ENCODE measurements at places on chromosomes 13 and 19.

- no peak for DNase-seq
Measured at GRCh38 chr13:42650506-42650905, 76.6 kb downstream of the TNFSF11 start.

DNA sequence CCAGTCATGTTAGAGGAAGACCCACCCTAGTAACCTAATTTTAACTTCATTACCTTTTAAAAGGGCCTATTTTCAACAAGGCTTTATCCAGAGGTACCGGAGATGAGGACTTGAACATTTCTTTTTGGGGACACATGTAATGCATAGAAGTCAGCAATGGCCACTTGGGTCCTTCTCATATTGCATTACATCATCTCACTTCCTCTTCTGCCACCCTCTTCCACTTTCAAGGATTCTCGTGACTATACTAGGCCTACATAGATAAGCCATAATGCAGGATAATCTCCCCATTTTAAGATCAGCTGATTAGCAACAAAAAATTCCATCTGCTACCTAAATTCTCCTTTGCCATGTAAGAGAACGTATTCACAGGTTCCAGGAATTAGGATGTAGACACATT, 557.2 kb downstream of the KCTD12 start:
- DNase-seq, result no peak

GRCh38 chr13:44137466-44137865, 236.2 kb upstream of the SERP2 start:
- DNase-seq, result no peak

DNA sequence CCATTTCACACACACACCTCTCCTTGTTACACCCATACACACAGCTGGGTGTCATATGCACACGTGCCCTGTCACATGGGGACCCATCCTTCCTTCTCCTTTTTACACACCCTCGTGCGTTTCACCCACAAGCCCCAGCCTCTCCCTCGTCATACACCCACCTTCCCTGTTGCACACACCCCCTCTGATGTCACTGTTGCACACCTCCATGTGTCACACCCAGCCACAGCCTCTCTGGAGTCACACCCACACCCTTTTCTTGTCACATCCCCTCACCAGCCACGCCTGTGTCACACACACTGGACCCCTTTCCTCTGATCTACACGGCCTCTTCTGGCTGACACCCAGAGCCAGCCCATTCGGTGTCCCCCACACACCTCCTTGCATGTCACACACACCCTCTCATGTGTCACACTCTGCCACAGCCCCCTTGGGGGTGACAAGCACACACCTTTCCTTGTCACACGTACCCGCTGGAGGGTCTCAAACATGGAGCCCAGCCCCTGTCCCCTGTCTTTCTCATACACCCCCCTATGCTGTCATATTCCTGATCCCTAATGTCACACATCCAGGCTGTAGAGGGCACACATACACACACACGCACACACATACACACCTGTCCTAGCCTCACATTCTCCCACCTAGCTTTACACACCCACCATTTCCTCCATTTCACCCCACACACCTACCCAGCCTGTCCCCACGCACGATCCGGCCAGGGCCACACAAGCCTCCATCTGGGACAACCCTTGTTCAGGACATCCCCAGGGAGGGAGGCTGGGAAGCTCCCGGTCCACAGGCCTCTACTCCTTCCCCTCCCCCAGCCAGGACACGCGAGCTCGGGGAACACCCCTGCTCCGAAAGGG, 1.4 kb downstream of the NOVA2 start:
- DNase-seq, result peak; percentile 23

GRCh38 chr13:110430391-110431336, 123.6 kb downstream of the COL4A2 start:
- no peak for DNase-seq

- no peak for DNase-seq
Measured at GRCh38 chr13:20272588-20273171, 40.6 kb upstream of the GJB6 start.

- DNase-seq, result no peak
Measured at GRCh38 chr13:98994896-98995295, 17.0 kb upstream of the DOCK9 start.

- no peak for DNase-seq
Measured at GRCh38 chr13:86584301-86584700, 785.1 kb upstream of the SLITRK6 start.

- no peak for DNase-seq
Measured at GRCh38 chr13:46638262-46638661, 85.3 kb downstream of the LRCH1 start.

DNA sequence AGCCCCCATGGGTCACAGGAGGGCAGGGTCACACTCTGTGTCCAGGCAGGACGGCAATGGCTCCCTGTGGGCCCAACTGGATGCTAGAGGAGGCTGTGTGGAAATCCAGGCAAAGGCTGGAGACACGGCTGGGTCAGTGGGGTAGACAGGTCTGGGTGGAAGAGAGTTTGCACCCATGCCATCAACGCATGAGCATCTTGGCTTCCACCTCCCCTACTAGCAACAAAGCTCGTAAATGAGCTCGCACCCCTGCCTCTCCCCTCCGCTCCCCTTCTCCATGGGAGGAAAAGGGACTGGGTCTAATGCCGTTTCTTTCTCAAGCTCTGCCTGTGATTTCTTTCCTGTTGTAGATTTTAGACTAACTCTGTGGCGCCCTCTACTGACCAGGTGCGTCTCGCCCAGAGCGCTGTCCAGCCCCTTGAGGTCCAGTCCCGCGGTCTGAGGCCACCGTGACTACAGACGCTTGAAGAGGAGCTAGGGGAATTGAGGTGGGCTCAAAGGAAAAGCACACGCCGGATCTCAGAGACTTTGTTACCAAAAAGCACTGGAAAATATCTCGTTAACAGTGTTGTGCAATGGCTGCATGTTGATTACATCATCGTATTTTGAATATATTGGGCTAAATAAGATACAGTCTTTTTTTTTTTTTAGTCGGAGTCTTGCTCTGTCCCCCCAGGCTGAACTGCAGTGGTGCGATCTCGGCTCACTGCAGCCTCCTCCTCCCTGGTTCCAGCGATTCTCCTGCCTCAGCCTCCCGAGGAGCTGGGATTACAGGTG, 50.7 kb upstream of the USP29 start:
- no peak for DNase-seq

DNA sequence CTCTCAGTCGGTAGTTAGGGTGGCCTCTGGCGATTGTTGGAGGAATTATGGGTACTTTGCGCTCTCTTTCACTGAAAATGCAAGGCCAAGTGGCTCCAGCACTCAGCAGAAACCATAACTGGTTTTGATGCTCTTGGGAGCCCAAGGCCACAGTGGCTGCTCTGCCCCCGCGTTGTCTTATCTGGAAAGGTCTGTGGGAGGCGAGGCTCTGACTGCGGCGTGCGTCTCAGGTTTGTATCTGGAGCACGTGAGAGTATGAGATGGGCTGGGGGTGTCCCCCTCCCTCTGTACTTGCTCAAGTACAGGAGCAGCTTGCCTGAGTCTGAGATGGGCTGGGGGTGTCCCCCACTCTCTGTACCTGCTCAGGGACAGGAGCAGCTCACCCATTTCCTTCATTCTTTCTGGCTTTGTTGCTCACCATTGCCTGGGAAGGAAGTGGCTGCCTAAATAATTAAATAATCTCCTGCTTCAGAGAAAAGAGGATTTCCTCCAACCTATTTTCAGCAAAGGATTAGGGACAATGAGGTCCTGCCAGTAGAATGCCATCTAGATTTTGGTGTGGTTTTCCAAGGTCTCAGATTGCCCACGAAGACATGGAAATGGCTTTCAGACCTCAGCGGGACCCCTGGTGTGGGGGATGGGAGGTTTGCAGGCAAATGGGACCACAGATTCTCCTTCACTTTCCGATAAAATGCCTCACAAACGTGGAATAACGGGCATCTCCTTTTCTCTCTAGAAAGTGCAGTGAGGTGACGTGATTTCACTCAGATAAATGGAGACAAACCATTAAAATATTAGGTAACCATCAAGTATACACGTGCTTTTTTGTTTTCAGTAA, 14.7 kb downstream of the ATP11A start:
- no peak for DNase-seq

- DNase-seq, result no peak
Measured at GRCh38 chr13:38981096-38981495, 9.5 kb downstream of the STOML3 start.

DNA sequence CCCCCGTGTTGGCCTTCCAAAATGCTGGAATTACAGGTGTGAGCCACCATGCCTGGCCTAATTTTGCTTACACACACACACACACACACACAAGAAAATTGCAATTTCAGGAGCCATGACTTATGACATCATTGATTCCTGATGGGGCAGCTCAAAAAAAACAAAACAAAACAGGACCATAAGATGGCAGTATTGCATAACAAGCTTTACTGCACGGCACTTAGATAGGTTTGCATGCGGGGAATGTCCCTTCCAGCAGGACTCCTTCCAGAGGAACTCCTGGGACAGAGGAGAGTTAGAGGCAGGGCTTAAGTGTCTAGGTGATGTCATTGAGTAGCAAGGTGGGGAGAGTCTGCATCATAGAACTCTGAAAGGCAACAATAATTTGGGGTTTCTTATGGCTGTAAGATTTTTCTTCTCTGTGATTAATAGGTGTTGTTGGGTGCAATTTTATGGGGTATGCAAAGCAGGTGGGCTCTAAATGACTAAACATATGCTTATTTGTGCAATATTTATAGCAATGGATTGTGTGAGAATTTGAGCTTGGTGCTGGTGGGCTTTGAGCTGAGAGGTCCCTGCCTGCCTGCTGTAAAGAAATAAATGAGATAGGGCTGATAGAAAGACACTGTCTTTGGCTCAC, 9.0 kb upstream of the ACSBG2 start:
- DNase-seq, result no peak

DNA sequence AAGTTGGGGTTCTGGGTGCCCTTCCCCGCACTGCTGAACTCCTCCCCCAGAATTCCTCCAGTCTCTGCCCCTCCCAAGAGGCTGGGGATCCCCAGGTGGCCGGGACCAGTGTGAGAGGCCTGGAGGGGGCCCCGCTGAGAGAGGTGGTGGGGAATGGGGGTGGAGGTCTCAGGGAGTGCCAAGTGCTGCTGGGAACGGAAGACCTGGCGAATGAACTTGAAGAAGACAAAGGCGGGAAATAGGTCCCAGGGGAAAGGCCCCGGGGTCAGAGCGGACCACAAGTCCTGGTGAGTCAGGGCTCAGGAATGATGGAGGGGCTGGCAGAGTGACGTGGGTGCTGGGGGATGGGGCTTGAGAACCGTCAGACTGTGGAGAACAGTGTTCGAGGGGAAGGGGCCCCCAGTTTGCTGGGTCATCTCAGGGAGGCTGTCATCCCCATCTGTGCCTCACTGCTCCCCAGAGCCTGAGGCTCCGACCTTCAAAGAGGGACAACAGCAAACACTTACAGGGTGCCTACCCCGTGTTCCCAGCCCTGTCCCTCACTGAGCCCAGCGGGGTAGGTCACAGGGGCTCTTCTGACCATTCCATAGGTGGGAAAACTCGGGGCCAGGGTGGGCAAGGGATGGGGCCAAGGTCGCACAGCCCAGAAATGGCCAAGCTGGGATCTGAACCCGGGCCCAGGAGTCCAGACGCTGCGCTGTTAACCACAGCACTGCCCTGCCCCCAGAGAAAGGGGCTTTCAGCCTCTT, 16.0 kb upstream of the SEMA6B start:
- no peak for DNase-seq

DNA sequence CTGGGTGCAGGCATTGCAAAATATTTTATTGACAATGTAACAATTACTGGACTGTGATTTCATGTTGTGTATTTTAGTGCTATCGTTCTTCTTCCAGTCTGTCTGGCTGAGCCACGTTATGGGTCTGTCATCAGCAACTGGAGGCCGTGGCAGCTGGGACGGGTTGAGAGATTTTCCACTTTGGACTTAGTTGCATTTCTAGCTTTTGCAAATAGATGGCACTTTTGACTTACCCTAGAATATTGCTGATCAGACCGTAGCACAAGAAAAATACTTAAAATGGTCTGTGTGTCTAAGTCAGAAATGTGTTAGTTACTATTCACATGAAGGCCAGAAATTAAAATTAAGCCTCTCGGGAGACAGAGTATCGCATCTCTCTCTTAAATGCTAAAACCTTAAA, 211.1 kb downstream of the TEX29 start:
- no peak for DNase-seq

- no peak for DNase-seq
Measured at GRCh38 chr13:40390401-40390916, 276.0 kb downstream of the FOXO1 start.

GRCh38 chr19:50327013-50327412, 2.2 kb downstream of the KCNC3 start:
- no peak for DNase-seq
